Activated CD8-positive, alpha-beta memory T cell treated with anti-CD3 and anti-CD28 coated beads, Interleukin-2, amount 50 U/mL, for 4 hours (primary cell): ENCODE measurements at places on chromosomes 1 and 21.

GRCh38 chr1:205168291-205168690 is 43.2 kb downstream of the DSTYK start:
- no peak for DNase-seq

- DNase-seq, result no peak
These were observed 75.2 kb upstream of the ZC3H12A start for GRCh38 chr1:37399205-37399604.

DNA sequence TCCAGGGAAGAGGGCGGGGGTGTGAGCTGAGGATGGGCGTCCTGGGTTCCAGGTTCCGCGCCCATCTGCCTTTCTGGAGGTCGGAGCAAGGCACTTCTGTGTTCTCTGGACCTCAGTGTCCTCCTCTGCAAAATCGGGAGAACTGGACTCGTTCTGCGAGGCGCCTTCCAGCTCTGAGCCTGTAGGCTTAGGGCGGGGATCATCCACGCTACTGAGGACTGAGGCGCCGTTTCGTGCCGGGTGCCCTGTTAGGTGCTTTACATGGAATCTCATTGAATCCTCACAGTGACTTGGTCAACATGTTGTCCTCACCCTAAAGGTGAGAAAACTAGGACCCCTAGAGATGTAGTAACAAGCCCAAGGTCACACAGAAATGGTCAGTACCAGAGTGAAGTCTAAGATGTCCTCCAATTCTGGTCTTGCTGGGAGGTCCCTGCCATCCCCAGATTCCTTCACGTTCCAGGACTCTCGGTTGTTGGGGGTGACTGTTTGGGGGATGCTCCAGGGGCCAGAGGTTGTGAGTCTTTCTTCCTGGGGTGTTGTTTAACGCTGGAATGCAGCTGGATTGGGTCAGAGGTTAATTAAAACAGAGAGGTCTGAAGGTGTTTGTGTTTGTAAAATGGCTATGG is 677 bp downstream of the PRKAA2 start:
- no peak for DNase-seq

DNA sequence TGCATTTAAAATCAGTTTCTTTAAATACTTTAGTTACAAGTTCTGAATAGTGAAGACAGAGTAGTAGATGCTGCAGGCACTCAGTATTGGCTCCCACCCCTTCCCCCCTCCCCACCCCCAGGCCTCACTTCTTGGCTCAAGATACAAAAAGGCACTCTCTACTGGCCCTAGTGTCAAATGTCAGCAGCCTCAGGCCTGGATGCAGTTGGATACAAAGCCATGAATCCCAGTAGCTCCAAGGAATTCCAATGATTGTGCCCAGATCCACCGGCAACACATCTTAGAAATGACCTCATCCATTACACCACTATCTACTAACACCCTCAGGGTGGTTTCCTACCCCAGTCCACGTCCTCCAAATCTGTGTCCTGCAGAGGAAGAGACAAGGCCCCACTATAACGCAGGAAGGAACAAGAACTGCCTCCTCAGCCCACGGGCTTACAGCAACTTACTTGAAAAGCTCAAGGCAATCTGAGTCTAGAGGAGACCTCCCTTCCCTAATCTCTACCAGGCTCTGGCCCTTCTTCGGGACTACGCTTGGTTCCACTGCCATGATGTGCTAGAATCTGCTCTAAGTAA is 17.6 kb downstream of the ACADM start:
- DNase-seq, result no peak
